ENCODE measurements at places on chromosomes 2 and 18.
A peak's percentile ranks its signal among the peaks of the same experiment; 100 is the strongest.

- DNase-seq, result no peak
Measured at GRCh38 chr2:9950521-9951271, 797 bp upstream of the GRHL1 start.

- DNase-seq, result no peak
Measured at GRCh38 chr2:200845194-200845593, 19.3 kb downstream of the CLK1 start.

DNA sequence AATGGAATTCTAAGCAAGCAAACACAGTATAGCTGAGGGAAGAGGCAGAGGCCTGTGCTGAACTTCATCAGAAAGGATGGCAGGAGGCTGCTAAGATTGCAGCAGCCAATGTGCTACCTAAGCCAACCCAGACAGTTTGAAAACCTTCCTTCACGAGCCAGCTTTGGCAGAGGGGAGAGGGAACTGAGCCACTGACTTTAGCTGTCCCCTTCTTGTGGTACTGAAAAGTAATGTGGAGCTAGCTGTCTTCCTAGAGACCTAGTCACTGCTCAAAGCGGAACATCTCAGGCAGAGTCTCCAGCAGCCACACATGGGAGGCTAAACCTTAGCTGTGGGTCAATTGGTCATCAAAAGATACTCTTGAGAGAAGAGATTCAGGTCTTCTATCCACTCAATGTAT, 419.0 kb downstream of the FBXO15 start:
- no peak for DNase-seq

- no peak for DNase-seq
Measured at GRCh38 chr2:109300582-109300981, 171.6 kb downstream of the SH3RF3 start.

GRCh38 chr2:230267556-230267955, 42.0 kb downstream of the SP140 start:
- DNase-seq, result no peak

DNA sequence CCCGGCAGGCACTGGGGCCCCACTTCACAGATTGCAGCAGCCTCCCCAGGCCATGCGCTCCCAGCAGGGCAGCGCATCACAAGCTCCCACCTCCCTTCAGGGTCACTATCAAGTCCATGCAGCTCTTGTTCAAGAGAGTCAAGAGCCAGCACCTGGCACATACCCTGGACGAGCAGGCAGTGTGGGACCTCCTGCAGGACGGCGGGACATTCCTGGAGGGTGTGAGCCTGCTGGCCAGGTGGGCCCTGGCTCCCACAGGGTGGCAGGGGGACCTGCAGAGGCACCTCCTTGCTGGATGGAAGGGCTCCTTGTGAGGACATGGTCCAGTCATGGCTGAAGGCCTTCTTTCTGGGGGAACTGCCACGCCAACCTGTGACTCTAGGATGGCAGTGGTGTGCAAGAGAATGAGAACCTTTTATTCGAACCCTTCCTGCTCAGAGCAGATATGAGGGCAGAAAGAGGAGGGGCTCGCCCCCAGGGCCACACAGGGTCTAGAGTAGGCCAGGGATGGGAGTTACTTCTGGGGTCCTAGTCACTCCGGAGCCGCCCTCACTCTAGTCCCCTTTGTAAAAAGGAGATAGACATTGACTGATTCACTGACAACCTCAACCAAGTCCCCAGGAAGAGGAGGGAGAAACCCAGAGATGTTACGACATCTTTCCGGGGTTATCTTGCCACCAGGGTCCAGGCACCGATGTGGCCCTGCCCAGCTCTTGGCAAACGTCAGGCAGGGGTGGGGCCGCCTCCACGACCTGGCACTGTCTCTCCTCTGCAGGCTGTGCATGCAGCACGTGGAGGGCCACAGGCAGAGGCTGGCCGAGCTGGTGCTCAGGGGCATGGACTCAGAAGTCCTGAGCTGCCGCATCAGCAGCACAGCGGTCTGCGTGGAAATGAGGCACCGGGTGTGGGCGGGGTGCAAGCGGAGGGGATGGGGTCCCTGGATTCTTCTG, 31.3 kb downstream of the HJURP start:
- no peak for DNase-seq

DNA sequence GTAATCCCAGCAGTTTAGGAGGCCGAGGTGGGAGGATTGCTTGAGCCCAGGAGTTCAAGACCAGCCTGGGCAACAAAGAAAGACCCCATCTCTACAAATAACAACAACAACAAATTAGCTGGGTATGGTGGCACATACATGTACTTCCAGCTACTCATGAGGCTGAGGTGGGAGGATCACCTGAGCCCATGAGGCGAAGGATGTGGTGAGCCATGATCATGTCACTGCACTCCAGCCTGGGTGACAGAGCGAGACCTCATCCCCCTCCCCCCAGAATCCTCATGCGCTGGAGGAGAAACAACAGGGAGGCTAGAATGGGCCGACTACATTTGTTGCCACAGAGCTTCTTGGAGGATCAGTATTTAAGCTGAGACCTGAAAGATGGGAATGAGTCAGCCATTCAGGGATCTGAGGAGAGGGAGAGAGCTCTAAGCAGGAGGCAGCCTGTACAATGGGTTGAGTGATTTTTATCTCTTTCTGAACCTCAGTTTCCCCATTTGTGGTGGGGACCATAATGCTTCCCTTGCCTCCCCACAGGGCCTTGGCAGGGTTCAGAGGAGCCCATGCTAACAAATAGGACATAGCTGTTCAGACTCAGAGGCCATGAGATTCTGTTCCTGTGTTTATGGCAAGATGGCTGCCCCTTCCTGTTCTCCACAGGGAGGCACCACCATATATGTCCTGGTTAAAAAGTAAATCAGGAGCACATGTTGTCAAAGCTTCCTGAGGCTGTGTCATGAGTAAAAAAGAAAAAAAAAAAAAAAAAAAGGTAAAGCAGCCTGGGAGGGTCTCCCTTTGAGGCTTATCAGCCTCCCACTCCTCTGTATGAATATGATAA, 131.4 kb upstream of the HAAO start:
- no peak for DNase-seq

DNA sequence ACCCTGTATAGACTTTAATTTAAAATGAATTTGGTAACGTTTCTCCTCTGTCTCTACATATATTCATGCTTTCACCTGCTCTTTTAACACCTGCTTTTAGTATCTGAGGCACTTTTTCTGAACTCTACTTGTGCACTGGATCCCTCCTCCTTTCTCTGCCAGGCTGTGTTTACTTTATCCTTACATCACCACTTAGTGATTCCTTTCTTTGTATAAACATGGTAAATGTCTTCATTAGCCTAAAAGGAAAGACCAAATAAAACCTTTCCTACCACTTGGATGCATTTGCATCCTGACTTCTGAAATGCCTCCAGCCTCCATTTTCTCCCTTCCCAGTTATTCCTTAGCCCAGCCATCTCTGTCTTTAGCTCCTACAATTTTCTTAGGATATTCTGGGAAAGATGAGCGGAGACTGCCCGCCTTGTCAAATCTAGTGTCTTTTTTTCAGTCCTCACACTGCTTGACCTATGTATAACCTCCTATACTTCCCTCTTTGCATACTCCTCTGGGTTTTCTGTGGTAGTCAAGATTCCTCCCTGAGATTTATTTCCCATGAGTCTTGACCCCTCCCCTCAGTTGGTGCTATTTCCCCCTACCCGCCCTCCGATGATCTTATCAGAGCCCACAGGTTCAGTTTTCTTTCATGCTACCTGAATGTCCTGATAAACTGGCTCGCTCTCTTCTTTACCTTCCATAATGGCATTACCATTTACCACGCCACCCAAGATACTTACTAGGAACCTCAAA, 44.8 kb downstream of the REL start:
- DNase-seq, result no peak

DNA sequence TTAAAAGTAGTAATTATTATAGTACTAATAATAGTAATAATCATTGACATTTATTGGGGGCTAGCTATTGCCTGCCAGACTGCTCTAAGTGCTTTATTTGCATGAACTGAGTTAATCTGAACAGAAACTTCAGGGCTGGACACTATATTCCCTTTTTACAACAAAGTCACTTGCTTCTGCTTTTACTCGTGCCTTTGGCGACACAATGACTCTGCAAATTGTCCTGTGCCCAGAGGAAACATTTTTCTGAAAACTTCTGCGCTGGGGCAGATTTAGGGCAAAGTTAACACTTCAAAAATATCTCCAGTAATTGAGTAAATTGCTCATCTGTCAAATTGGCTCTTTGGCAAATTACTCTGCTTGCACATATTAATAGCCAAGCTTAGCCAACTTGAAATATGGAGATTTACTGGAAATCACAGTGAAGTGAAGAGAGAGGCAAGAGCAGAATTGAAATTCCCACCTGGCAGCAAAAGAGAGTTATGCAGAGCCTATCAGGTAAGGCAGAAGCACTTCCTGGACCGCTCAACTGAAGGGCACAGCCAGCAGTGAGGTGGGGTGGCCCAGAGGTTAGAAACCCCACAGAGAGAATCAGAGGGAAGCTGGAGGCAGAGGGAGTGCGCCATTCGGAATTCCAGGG, 36.3 kb downstream of the BMP10 start:
- no peak for DNase-seq

- DNase-seq, result peak; percentile 84
Measured at GRCh38 chr2:101223814-101224231, 28.9 kb upstream of the CNOT11 start.

- no peak for DNase-seq
Measured at GRCh38 chr2:62151306-62151638, 44.6 kb upstream of the B3GNT2 start.

DNA sequence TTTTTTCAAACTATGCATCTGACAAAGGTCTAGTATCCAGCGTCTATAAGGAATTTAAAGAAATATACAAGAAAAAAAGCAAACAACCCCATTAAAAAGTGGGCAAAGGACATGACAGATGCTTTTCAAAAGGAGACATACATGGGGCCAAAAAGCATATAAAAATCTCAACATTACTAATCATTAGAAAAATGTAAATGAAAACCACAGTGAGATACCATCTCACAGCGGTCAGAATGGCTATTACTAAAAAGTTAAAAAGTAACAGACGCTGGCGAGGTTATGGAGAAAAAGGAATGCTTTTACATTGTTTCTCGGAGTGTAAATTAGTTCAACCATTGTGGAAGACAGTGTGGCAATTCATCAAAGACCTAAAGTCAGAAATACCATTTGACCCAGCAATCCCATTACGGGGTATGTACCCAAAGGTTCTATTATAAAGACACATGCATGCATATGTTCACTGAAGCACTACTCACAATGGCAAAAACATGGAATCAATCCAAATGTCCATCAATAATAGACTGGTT, 643.1 kb upstream of the LRRTM1 start:
- no peak for DNase-seq

DNA sequence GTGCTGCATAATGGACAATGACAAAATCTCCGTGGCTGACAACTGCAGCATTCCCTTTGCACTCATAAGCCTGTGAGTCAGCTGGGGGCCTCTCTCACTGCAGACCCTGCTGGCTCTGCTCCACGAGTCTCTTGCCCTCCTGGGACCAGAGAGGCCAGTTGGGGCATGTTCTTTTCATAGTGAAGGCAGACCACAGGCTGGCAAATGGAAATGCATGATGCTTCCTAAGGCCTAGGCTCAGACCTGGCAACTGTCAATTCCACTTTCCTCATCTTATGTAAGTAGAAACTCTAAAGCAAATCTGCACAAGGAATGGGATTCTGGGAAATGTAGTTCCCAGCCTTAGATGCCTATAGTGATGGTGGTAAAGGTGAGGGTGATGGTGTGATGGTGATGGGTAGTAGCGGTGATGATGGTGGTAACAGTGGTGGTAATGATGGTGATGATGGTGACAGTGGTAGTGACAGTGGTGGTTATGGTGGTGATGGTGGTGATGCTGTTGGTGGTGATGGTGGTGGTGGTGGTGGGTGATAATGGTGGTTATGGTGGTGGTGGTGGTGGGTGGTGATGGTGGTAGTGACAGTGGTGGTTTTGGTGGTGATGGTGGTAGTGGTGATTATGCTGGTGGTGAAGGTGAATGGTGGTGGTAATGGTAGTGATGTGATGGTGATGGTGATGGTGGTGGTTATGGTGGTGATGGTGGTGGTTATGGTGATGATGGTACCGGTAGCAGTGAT, 185.8 kb upstream of the ARL4C start:
- no peak for DNase-seq

DNA sequence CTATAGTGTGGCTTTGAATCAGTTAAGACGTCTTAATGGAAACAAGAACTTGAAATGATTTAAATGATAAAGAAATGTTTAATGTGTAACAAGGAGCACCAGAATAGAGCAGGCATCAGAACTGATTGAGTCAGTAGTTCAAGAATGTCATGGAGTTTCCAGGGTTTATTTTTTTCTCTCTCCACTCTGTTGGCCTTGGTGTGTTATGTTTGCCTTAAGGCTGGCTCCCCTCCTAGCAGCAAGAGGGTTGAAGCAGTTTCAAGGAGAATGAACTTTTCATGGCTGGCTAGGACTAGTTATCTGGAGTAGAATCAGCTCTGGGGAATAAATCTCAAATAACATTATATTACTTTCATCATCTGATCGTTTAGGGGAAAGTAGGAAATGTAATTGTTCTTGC, 13.4 kb upstream of the GLS start:
- DNase-seq, result no peak

DNA sequence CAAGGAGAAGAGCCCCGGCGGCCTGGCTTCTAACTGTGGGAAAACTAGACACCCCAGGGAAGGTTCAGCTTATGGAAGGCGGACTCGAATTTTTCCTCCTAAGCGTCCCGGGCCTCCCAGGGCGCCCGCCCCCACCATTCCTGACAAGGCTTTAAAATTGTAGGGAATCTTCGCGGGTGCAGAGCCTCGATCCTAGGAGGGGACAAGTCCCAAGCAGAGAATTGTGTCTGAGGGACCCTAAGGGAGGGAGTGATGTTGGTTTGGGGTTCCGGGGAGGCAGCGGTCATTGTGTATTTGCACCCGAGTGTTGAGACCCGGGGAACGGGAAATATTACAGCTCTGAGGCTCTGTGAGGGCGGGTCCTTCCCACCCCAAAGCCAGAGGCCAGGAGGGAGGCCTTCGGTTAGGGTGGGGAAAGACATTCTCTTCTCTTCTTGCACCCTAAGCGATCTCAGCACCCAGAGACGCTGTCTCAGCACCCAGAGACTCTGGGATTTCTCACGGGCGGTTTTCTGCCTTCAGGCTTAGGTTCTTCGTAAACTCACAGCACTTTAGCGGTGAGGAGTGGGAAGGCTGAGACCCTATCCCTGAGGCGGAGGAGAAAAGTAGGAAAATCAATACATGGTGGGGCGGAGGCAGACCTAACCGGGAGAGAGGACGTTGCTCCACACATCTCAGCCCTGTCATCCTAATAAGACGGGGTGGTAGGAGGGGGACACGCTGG, 7.6 kb downstream of the OSR1 start:
- peak; percentile 60 for DNase-seq

GRCh38 chr2:227317834-227318233, 7.2 kb upstream of the MFF start:
- DNase-seq, result no peak

- no peak for DNase-seq
Measured at GRCh38 chr18:23861805-23862470, 152.6 kb upstream of the TTC39C start.

DNA sequence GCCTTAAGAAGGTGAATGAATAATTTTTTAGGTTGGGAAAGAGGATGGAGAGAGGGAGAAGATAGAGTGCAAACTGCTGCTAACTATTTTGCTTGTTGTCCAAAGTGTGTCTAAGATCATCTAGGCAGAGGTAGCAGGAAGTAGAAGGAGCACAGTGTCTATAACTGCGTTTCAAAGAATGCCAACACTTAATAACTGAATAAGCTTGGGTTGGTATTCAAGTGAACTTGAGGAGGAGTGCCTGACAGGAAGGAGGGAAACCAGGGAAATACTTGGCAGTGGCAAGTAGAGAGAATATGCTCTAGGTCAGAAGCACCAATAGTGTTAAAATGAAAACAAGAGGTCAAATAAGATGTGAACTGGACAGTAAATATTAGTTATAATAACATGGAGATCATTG, 155.9 kb downstream of the DPP10 start:
- DNase-seq, result no peak

- no peak for DNase-seq
Measured at GRCh38 chr2:148096012-148096411, 75.1 kb downstream of the MBD5 start.
